ENCODE measurements at places on chromosomes 16 and 17. TPM values are rescaled to one million over a fixed set of nuclear protein-coding genes. Genes with fewer than 3 reads are reported as not detected.
A peak's percentile ranks its signal among the peaks of the same experiment; 100 is the strongest.

DNA sequence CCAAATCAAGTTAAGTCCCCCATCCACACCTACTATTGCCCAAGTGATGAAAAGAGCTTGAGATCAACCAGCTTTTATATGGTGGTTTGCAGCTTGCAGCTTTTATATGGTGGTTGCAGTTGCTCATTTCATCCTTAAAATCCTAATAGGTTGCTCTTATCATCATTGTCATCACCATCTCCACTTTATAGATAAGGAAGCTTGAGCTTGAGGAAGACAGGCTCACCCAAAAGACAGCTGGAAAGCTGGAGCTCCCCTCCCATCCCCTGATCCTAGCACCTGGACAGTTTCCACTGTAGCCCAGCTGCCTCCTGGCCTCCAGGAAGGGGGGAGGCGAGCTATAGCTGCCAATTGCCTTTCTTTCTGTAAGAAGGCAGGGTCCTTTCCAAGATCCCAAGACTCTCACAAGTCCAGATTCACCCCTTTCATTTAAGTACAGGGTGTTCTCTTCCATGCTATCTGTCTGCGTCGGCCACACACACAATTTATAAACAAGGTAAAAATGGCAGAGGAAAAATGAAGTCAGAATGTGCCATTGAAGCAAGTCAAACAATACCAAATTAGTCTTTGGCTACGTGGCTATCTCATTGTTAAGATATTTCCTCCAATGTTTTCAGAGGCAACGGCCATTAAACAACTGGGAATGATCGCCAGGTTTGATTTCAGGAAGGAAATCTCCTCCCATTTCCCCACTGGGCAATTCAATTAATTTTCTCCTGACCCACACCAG is 63.3 kb downstream of the PECAM1 start:
- H3K27me3 ChIP-seq: no peaks in the 10 kb centered on the region
- DNase-seq: no peak
- H3K36me3 ChIP-seq: no peaks in the 10 kb centered on the region
- peak overlapping the region; percentile 77 for H3K27ac ChIP-seq

DNA sequence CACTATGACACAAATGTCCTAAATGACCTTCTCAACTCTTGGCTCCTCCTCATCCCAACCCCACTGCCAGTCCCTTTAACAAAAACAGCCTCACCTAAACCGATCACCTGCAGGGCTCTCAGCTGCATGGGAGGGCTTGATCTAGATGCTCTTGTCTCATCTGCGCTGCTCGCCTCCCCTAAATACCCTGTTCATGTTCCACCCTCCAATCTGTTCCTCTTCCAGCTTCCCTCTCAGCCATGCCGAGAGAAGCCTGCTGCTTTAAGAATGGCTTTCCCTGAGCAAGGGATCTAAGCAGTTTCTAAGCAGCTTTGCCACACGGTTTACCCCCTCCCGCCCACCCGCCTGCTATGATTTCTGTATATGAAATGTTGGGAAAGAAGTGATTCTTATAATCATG is 23.7 kb downstream of the PIPOX start:
- H3K4me3 ChIP-seq: no peak overlapping the region
- no peaks in the 10 kb centered on the region for H3K36me3 ChIP-seq
- H3K27ac ChIP-seq: no peak overlapping the region

GRCh38 chr17:28528327-28529012 is 22.3 kb downstream of the FOXN1 start:
- no peaks in the 10 kb centered on the region for H3K36me3 ChIP-seq
- H3K27me3 ChIP-seq: no peaks in the 10 kb centered on the region
- no peak for DNase-seq
- H3K27ac ChIP-seq: no peak overlapping the region

GRCh38 chr17:38584350-38584925 is 21.3 kb downstream of the SRCIN1 start:
- H3K27ac ChIP-seq: no peak overlapping the region
- peak; percentile 79 for DNase-seq
- H3K4me1 ChIP-seq: peaks cover 6% of the 10 kb centered on the region
- no peaks in the 10 kb centered on the region for H3K36me3 ChIP-seq
- no peak overlapping the region for H3K4me3 ChIP-seq

- H3K36me3 ChIP-seq: no peaks in the 10 kb centered on the region
- H3K4me3 ChIP-seq: no peak overlapping the region
- no peak overlapping the region for H3K27ac ChIP-seq
- DNase-seq: no peak
- no peaks in the 10 kb centered on the region for H3K4me1 ChIP-seq
Observed at GRCh38 chr17:52451294-52451861, 292.9 kb upstream of the CA10 start.

GRCh38 chr17:44977065-44977464 is 9.0 kb upstream of the C1QL1 start:
- no peaks in the 10 kb centered on the region for H3K4me1 ChIP-seq
- no peak overlapping the region for H3K27ac ChIP-seq
- H3K36me3 ChIP-seq: no peaks in the 10 kb centered on the region
- H3K4me3 ChIP-seq: no peak overlapping the region

DNA sequence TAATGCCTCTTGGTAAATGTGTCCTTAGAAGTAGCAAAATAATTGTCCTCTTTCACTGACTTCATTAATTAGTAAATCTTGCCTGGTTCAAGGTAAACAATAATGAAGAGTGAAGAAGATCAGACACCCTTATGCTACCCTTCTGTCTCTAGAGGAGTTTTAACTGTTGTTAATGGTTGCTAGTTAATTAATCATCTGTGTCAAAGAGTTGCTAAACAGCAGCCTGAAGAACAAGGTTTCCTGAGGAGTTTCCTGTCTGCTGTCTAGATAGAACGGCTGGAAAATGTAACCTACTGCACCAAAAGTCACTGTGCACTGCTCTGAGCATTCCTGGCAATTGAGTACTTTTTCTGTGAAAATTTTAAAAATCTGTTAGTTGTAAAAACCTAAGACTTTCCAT is 131.3 kb downstream of the NLK start:
- no peak overlapping the region for H3K4me3 ChIP-seq
- H3K27me3 ChIP-seq: no peaks in the 10 kb centered on the region
- H3K4me1 ChIP-seq: no peaks in the 10 kb centered on the region
- DNase-seq: no peak
- peaks cover 16% of the 10 kb centered on the region for H3K36me3 ChIP-seq
- H3K27ac ChIP-seq: no peak overlapping the region

DNA sequence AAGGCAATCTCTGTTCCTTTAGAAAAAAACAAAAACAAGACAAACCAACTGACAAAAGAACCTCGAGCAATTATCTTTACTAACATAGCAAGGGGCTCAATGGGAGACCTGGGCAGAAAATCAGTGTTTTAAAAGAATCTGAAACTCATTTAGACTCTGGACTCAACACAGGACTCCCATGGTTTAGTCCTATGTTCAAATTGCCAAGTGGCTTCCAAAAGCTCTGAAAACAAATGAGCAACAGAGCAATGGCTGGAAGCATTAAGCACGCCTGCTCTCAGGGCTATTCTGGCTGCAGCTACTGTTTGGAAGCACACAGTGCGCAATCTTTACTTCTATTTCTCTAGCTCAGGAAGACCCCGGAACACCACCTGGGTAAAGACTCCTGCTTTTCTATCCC is 162.0 kb downstream of the AATF start:
- no peak overlapping the region for H3K4me3 ChIP-seq
- H3K36me3 ChIP-seq: peaks cover 11% of the 10 kb centered on the region
- no peaks in the 10 kb centered on the region for H3K4me1 ChIP-seq
- H3K27me3 ChIP-seq: no peaks in the 10 kb centered on the region
- no peak overlapping the region for H3K27ac ChIP-seq

- DNase-seq: no peak
- H3K36me3 ChIP-seq: no peaks in the 10 kb centered on the region
- H3K27ac ChIP-seq: peak overlapping the region; percentile 94
- no peak overlapping the region for H3K4me3 ChIP-seq
- H3K4me1 ChIP-seq: peaks cover 66% of the 10 kb centered on the region
Observed at GRCh38 chr17:59427425-59427921, 96.0 kb downstream of the YPEL2 start.

DNA sequence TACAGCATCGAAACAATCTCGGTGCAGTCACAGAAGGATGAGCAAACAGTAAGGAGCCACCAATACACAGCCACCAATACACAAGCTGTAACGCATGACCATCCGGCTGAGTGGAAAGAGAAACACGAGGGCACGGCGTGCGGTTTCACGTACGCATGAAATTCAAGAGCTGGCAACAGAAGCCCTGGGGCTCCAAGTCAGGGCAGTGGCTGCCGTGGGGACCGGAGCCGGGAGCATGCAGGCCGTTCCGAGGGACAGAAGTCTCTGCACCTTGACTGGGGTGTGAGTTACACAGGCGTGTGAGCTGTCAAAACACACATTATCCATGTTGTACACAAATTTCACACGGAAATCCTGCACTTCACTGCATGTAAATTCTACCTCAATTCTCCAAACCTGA is 50.6 kb upstream of the METRNL start:
- no peaks in the 10 kb centered on the region for H3K27me3 ChIP-seq
- no peaks in the 10 kb centered on the region for H3K36me3 ChIP-seq
- H3K4me3 ChIP-seq: no peak overlapping the region
- no peaks in the 10 kb centered on the region for H3K4me1 ChIP-seq

DNA sequence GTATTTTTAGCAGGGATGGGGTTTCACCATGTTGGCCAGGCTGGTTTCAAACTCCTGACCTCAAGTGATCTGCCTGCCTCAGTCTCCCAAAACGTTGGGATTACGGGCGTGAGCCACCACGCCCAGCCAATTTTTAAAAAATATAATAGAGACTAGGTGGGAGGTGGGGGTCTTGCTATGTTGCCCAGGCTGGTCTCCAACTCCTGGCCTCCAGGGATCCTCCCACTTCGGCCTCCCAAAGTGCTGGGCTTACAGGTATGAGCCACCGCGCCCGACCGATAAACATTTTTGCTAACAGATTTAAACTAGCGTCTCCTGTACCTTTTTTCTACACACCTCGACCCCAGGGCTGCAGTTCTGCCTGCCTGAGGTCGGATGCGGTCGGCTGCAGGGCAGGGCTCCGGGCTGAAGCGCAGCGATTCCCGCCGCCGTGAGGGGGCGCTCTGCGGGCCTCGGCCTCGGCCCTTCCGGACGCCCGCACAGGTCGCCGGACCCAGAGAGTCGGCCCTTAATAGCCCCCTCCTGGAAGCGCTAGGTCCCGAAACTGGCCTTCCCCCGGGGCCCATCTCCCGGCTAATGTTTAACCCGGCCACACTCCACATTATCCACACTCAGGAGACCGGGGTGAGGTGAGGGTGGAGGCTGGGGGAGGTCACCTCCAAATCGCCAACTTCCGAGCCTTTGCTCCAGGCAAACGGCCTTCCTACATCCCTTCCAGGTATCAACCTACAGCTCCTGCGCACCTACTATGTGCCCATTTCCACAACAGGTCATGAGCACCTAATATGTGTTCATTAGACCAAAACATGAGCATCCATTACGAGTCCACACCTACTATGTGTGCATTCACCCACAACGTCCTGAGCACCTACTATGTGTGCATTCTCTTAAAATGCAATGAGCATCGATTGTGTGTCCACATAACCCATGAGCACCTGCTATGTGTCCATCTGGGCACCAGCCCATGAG is 2.0 kb upstream of the GLIS2 start:
- H3K4me3 ChIP-seq: no peak overlapping the region
- H3K27me3 ChIP-seq: no peaks in the 10 kb centered on the region
- H3K27ac ChIP-seq: peak overlapping the region; percentile 97

- DNase-seq: no peak
- H3K36me3 ChIP-seq: no peaks in the 10 kb centered on the region
- no peak overlapping the region for H3K27ac ChIP-seq
- no peaks in the 10 kb centered on the region for H3K27me3 ChIP-seq
- no peaks in the 10 kb centered on the region for H3K4me1 ChIP-seq
- H3K4me3 ChIP-seq: no peak overlapping the region
Observed at GRCh38 chr17:30947796-30948195, 23.0 kb upstream of the RNF135 start.

DNA sequence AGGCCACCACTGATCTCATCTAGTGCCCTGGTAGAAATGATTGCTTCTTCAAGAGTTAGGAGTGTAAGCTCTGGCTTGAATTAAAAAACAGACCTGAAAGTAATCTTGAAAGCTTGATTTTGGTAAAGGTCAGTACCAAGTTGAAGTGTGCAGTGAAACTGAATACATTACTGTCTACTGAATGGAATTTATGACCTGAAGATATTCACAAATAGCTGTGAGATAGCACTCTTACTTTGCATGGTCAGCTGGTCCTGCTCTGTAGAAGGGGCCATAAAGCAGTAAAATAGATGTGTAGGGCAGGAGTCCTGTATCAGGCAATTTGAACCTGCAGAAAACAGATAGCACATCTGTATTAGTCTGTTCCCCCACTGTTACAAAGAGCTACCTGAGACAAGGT is 78.6 kb downstream of the MYH13 start:
- H3K4me3 ChIP-seq: no peak overlapping the region
- no peaks in the 10 kb centered on the region for H3K36me3 ChIP-seq
- no peaks in the 10 kb centered on the region for H3K27me3 ChIP-seq
- no peaks in the 10 kb centered on the region for H3K4me1 ChIP-seq
- no peak for DNase-seq

DNA sequence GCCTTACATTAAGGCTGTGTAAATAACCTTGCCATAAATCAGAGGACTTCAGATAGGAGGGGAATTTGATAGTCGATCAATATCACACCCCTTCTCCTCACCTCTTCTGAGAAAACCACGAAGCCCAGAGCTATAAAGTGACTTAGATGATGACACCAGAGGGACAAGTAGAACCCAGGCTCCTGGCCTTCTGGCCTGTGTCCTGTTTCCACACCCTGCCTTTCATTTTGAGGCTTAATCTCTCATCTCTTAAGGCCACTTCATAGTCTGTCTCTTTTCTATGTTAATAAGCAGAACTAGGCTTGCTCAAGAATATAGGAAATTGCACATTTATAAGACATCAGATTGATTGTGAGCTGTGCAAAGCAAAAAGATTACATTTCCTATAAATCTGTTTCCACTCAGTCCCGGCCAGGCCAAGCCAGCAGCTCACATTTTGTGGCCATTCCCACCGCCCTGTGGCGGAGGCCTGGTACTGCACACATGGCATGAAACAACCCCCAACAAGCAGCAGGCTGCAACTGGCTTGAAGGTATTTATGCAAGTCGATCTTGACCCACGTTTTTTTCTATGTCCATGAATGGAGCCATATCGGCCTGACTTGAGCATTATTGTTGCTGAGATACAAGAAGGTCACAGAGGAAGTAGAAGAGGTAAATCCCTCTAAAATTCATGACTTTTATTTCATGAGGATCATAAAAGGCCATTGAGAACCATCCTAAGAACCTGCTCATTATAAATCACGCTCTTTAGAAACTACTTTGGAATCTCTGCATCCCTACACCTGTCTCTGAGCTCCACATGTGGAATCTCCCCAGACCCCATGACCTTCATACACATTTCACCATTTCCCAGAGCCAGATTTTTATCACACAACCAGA is 93.7 kb downstream of the PMP22 start:
- no peak overlapping the region for H3K4me3 ChIP-seq
- no peaks in the 10 kb centered on the region for H3K27me3 ChIP-seq
- H3K27ac ChIP-seq: no peak overlapping the region
- no peaks in the 10 kb centered on the region for H3K36me3 ChIP-seq

The SLC5A11 gene
- total RNA-seq: not detected

The BCO1 gene
- not detected for total RNA-seq

The HBA1 gene
- 585 TPM for total RNA-seq

The KRTAP9-8 gene
- total RNA-seq: not detected

The PMP22 gene
- total RNA-seq: 199 TPM

The ARL5C gene
- not detected for total RNA-seq
